ENCODE measurements at places on chromosomes 5 and 9.

GRCh38 chr9:134633362-134634142 lies 8.1 kb upstream of the COL5A1 start:
- no peak overlapping the region for H3K27ac ChIP-seq
- DNase-seq = no peak
- H3K27me3 ChIP-seq = peaks cover 39% of the 10 kb centered on the region
- H3K36me3 ChIP-seq = no peaks in the 10 kb centered on the region
- H3K4me3 ChIP-seq = no peak overlapping the region
- H3K4me1 ChIP-seq = no peaks in the 10 kb centered on the region

DNA sequence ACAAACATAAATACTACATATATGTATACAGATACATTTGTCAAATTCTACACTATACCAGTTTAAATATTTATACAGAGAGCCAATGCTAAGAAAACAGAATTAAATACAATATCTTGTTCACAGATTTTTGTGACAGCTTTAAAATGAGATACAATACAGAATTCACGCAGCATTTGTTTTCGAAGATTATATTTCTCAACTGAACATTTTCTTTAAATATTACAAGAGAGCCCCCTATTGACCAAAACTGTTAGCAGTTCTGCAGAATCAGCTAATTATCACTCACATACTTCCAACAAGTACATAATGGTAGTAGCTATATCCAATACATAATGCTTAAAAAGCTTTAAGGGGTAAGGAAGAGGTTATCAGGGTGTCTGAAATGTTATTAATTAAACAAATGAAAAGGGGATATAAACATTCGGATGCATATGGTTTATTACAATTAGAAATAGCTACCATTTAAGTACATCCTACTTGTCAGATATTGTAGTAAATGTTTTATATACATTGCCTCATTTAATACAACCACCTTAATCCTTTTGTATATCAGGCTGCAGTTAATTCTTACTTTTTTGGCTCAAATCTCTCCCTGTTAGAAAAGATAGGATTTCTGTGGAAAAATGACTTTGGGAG lies 31.7 kb downstream of the ZDHHC21 start:
- H3K4me3 ChIP-seq = no peak overlapping the region
- no peaks in the 10 kb centered on the region for H3K27me3 ChIP-seq

DNA sequence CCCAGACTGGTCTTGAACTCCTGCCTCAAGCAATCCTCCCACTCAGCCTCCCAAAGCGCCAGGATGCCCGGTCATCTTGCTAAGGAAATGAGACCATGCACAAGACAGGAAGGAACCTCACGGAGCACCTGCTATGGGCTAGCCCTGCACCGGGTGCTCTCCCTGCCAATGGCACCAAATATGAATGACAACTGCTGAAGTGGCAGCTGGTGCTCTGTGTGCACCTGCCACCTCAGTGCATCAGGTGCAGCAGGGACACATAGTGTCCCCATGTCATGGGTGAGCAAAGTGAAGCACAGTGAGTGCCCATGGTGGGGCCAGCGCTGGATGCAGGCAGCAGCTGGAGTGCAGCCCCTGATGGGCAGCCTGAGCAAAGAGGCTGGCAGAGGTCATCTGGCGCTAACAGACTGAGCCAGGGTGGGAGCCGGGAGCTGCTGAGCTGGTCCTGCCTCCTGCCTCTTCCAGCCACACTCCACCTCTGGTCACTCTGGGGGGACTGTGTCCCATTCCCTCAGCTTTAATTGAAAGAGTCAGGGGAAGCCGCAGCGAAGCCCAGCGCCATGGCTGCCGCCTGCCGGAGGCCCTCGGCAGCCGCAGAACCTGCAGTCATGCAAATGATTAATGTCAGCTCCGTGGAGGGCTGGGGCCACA lies 46.4 kb downstream of the BARX1 start:
- H3K36me3 ChIP-seq = no peaks in the 10 kb centered on the region
- H3K4me3 ChIP-seq = no peak overlapping the region
- peaks cover 55% of the 10 kb centered on the region for H3K27me3 ChIP-seq

DNA sequence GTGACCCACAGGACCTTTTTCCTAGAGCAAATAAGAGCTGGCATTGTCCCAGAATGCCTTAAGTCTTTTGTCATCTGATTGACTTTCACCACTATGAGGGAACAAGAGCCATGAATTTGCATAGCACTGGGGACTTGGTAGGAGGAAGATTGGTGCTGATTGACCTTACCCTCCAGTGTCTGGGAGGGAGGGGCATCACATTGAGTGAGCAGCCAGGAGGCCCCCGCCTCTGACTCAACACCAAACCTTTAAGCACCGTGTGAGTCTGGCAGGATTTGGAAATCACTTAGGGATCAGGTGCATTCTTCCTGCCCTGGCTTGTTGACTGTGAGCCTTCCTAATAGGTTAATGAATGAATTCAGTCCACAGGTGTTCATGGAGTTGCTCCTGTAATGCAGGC lies 40.7 kb downstream of the WNK2 start:
- DNase-seq = peak; percentile 99
- no peaks in the 10 kb centered on the region for H3K27me3 ChIP-seq
- no peak overlapping the region for H3K4me3 ChIP-seq
- H3K4me1 ChIP-seq = peaks cover 54% of the 10 kb centered on the region
- H3K36me3 ChIP-seq = no peaks in the 10 kb centered on the region

DNA sequence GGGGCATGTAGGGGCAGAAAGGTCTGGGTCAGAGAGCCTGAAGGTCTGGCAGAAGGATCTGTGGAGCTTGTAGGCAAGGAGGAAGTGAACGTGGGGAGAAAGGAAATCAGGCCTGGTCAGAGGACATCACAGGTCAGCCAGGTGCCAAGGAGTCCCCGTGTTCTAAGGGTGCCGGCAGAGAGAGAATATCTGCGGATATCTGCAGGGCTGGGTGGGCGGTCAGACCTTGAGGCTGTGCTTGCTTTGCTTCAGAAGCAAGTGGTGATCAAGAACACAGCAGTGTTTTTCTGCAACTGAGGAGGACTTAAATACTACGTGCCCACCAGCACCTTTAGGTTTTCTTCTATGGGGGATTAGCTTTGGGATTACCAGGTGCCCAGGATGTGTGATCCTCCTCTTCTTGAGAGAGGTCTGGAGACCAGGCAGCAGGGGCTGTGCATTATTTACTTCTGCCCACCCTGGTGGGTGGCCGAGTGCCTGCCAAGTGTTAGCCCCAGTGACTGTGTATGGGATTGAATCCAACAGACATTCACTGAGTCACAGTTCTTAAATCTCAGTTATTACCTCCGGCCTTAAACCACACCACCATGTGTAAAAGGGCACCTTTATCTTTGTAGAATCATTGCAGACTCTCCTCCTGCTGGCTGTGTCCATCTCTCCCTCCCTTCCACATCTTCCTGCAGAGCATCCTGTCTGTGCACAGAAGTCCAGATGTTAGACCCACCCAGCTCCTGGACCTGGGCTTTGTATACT lies 12.5 kb upstream of the SHB start:
- H3K4me1 ChIP-seq = peaks cover 22% of the 10 kb centered on the region
- no peaks in the 10 kb centered on the region for H3K36me3 ChIP-seq
- no peaks in the 10 kb centered on the region for H3K27me3 ChIP-seq
- DNase-seq = no peak

GRCh38 chr5:168599826-168600225 lies 20.7 kb upstream of the PANK3 start:
- H3K4me1 ChIP-seq = no peaks in the 10 kb centered on the region
- no peaks in the 10 kb centered on the region for H3K36me3 ChIP-seq
- H3K27me3 ChIP-seq = peaks cover 6% of the 10 kb centered on the region
- H3K4me3 ChIP-seq = no peak overlapping the region
- no peak for DNase-seq

DNA sequence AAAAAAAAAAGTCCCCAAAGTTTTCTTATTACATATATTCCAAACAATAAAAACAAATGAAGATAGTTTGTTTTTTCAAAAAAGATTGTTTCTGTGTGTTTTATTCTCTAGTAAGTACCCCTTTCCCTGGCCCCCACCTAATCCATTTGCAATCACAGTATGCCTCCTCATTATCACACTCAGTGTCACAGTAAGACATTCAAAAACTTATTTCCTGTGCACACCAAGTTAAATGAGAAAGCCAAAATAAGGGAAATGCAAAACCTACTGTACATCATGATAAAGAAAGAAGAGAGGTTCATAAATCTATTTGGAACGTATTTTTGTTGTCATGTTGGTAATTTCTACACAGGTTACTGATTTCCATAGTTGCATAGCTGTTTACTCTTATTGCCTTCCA lies 62.3 kb downstream of the ST8SIA4 start:
- no peaks in the 10 kb centered on the region for H3K36me3 ChIP-seq
- no peak overlapping the region for H3K4me3 ChIP-seq
- H3K27me3 ChIP-seq = no peaks in the 10 kb centered on the region
- H3K27ac ChIP-seq = no peak overlapping the region

GRCh38 chr9:72936679-72937078 lies 16.2 kb downstream of the ALDH1A1 start:
- no peak overlapping the region for H3K4me3 ChIP-seq
- no peaks in the 10 kb centered on the region for H3K36me3 ChIP-seq
- H3K4me1 ChIP-seq = no peaks in the 10 kb centered on the region
- H3K27ac ChIP-seq = no peak overlapping the region

DNA sequence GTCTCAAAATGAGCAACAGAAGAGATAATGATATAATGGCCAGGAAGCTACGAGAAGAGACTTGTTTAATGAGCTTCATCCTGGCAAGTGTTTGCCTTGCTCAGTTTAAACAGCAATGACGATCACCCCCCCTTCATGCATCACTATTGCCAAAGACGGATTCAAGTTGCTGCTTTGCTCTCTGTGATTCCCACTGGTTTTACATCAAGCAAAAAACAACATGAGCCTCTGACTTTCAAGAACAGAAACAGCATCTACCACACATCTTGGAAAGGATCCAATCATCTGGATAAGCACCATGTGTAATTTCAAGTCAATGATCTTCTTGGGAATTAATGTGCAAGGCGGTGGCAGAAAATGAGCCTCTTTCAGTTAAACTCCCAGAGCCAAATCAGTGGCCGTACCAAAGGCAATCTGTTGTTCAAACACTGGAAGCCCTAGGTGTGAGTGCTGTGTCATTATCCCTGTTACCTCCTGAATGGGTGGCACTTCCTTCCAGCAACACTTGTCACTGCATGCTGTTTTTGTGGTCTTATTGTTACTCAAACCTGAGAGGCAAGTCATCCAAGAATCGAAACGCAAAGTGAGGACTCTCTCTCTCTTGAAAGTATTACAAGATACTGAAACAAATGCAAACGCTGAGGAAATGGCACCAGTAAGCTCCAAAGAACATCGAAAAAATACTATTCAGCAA lies 72.8 kb downstream of the MED27 start:
- no peaks in the 10 kb centered on the region for H3K27me3 ChIP-seq
- no peak overlapping the region for H3K4me3 ChIP-seq
- H3K4me1 ChIP-seq = peaks cover 22% of the 10 kb centered on the region
- H3K27ac ChIP-seq = no peak overlapping the region

DNA sequence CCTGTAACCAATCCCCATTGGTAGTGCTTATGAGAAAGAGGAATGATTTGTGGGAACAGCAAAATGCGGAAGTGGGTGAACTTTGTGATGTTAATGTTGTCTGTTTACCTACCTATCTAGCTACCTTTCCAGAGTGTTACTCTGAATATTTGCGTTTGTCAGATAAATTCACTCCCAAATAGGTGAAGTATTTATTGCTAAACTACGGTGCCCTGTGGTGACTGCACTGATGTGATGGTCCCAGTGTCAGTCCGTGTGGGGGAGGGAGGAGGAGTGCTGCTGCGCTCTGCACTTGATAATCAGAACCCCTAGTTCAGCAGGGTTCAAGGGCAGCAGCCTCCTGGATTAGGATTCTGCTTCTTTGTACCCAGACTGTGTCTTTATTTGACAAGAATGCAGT lies 55.3 kb downstream of the TJP2 start:
- H3K4me1 ChIP-seq = no peaks in the 10 kb centered on the region
- H3K27me3 ChIP-seq = no peaks in the 10 kb centered on the region
- H3K4me3 ChIP-seq = no peak overlapping the region
- peaks cover 21% of the 10 kb centered on the region for H3K36me3 ChIP-seq
- no peak for DNase-seq
- H3K27ac ChIP-seq = no peak overlapping the region

- no peaks in the 10 kb centered on the region for H3K36me3 ChIP-seq
- H3K4me3 ChIP-seq = peak overlapping the region; percentile 29
- DNase-seq = peak; percentile 69
- H3K27ac ChIP-seq = peak overlapping the region; percentile 90
- no peaks in the 10 kb centered on the region for H3K27me3 ChIP-seq
Observed at GRCh38 chr5:142981886-142982820, 212.0 kb downstream of the ARHGAP26 start.

GRCh38 chr5:33795496-33795895 lies 96.3 kb downstream of the ADAMTS12 start:
- no peak overlapping the region for H3K4me3 ChIP-seq
- 0 out of 2 replicates have a peak, but pooled peaks cover 3% of the 10 kb centered on the region for H3K36me3 ChIP-seq
- no peaks in the 10 kb centered on the region for H3K4me1 ChIP-seq
- DNase-seq = no peak
- no peak overlapping the region for H3K27ac ChIP-seq

DNA sequence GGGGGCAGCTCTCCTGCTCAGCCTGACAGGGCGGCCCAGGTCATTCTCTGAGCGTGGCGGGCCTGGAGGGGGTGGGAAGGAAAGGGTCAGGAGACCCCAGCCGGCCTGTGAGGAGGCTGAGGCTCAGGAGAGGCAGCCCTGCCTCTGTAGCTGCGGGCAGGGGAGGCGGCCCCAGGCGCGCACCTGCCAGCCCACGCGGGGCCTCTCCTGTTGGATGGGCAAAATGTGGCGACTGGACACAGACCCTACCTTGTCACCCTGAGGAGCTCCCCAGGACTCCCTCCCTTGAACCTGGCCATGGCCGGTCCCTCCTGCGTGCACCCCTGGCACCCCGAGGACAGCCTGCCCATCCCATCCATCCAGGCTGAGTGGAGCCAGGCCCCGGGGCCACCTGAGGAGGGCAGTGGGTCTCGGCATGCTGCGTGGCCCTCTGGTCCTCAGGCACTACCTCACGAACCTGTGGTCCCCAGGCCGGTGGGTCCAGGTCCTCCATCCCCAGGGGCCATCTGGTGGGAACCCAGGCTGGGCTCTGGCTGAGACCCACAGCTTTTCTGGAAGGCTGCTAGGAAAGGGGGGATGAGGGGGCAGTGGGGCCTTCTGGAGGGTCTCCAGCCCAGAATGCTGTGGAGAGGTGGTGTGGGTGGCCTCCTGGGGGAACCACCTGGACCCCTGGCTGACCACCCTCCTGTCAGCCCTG lies 15.1 kb upstream of the NRARP start:
- no peak overlapping the region for H3K4me3 ChIP-seq
- H3K4me1 ChIP-seq = peaks cover 28% of the 10 kb centered on the region
- H3K27ac ChIP-seq = no peak overlapping the region
- H3K36me3 ChIP-seq = no peaks in the 10 kb centered on the region
- H3K27me3 ChIP-seq = no peaks in the 10 kb centered on the region

- H3K4me1 ChIP-seq = no peaks in the 10 kb centered on the region
- H3K4me3 ChIP-seq = no peak overlapping the region
- no peak overlapping the region for H3K27ac ChIP-seq
- H3K27me3 ChIP-seq = no peaks in the 10 kb centered on the region
- DNase-seq = no peak
Observed at GRCh38 chr5:81121836-81122630, 111.1 kb upstream of the CKMT2 start.
